Activated CD4-positive, alpha-beta T cell treated with anti-CD3 and anti-CD28 coated beads, Interleukin-2, amount 50 U/mL, for 48 hours (primary cell): ENCODE measurements at places on chromosomes 12 and 14.

DNA sequence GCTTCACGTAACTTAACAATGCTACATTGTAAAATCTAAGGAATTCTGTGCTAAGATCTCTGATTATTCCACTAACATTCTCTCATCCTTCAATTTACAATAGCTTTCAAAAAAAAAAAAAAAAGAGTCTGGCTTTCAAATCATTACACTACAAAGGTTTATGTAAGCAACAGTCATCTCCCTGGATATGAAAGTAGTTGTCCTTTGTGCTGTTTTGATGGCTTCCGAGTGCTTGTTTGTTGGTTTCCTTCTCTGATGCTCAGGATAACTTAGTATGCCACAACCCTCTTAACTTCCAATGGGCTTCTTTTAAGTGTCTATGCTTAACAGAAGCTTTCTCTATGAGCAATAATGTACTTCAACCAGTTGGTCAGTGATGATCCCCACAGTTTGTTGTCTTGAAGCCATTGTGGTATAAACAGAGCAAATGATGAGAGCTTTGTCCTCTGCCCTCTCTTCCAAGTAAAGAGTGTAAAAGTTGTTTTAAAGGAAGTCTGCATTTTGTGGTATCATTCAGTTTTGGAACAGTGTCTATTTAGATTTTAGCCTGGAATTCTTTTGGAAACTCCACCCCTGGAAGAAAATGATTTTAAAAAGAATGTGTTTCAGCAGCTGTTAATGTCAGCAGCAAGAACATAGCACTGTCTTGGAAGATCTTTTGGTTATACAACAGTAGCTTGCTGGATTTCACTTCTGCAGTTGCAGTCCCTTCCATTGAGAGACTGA lies 396.1 kb upstream of the RGS6 start:
- no peak for DNase-seq

GRCh38 chr12:132236930-132237771 lies 92.2 kb downstream of the GALNT9 start:
- DNase-seq = no peak

DNA sequence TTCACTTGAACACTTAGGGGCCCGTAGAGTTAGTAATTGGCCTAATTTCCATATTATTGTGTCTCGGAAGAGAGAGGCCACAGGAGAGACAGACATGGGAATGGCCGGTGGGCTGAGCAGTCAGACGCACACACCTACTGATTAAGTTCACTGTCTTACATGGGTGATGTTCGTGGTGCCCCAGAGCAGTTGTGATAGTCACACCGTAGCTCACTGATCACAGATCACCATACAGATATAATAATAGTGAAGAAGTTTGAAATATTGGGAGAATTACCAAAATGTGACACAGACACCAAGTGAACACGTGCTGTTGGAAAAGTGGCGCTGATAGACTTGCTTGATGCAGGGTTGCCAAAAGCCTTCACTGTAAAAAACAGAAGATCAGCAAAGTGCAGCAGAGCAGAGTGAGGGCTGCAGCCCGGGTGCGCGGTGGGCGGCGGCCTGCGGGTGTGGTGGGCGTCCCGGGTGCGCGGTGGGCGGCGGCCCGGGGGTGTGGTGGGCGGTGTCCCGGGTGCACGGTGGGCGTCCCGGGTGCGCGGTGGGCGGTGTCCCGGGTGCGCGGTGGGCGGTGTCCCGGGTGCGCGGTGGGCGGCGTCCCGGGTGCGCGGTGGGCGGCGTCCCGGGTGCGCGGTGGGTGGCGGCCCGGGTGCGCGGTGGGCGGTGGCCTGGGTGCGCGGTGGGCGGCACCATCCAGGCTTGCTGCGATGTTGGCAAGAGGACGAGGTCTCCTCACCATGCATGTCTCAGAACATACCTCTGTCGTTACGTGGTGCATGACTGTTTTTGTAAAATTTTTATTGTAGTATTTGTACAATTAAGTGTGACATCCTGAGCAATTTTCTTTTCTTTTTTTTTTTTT lies 34.3 kb upstream of the TEX22 start:
- peak; percentile 35 for DNase-seq

DNA sequence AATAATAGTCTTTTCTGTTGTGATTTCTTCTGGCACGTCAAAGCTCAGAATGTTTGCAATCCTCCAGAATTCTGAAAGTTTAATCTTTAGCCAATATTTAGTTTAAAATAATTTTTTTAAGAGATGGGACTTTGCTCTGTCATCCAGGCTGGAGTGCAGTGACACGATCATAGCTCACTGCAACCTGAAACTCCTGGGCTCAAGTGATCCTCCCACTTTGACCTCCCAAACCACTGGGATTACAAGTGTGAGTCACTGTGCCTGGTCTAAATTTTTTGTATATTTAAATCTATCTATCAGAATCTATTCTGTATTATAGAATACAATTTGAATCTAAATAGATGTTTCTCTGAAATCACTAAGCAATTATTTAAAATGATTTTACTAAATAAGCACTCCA lies 572.7 kb downstream of the VRK1 start:
- DNase-seq = no peak

DNA sequence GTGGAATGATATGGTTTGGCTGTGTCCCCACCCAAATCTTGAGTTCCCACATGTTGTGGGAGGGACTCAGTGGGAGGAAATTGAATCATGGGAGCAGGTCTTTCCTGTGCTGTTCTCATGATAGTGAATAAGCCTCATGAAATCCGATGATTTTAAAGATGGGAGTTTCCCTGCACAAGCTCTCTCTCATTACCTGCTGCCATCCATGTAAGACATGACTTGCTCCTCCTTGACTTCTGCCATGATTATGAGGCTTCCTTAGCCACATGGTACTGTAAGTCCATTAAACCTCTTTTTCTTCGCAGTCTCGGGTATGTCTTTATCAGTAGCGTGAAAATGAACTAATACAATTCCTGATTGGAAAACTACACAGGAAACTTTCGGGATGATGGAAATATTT lies 100.5 kb downstream of the TSHR start:
- DNase-seq = no peak

DNA sequence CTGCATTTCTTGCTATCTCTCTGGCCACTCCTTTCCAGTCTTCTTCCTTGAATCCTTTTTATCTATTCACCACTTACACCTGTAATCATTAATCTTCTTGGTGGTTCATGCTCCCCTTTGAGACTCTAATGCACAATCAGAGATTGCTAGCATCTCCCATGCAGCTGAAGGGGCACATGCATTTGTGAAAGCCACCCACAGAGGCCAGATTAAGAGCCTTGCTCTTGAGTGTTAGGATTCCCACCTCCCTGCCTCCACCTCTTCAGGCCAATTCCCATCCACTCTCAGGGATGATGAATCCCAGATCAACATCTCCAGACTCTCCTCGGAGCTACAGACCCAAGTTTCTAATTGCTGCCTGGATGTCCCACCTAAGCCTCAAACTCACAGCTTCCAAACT lies 19.4 kb upstream of the KRT18 start:
- no peak for DNase-seq

GRCh38 chr14:57747036-57747435 lies 118.9 kb downstream of the SLC35F4 start:
- no peak for DNase-seq

DNA sequence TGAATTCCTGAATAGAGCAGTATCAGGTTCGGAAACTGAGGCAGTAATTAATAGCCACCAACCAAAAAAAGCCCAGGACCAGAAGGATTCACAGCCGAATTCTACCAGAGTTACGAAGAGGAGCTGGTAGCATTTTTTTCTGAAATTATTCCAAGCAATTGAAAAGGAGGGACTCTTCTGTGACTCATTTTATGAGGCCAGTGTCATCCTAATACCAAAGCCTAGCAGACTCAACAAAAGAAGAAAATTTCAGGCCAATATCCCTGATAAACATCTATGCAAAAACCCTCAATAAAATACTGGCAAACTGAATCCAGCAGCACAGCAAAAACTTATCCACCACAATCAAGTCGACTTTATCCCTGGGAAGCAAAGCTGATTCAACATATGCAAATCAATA lies 202.3 kb upstream of the SLC16A7 start:
- DNase-seq = no peak

DNA sequence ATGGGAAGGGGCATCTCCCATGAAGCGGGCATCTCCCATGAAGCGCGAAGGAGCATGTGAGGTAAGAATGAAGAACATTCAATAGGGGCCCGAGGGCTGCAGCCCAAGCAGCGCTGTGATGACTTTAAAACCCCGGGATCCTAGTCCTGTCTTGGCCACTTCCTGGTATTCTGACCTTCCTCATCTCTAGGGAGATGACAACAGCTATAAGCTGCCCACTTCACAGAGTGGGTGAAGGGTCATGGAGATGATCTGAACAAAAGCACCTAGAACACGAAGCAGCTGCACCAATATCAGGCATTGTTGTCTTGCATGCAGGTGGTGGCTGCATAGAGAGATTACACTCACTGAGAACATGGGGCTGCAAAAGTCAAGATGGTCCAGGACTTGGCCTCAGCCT lies 64.5 kb downstream of the SPTB start:
- no peak for DNase-seq

DNA sequence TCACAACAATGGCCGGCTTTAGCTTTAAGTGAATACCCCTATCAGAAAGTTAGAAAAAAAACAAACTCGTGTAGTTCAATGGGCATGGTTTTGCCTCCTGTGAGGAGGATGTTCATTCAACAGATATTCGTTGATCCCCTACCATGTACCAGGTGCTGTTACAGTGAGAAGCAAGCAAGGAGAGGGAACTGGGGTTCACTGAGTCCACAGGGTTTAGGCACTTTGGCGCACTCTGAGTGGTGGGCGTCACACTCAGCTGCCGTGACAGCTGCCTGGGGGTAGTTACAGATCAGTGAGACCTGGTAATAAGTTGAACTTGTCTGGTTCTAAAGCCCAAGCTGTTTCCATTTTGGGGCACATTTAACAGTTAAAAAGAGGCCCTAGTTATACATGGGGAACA lies 74.2 kb downstream of the PAPOLA start:
- no peak for DNase-seq
